ENCODE measurements at places on chromosomes 1 and 21. TPM values are rescaled to one million over a fixed set of nuclear protein-coding genes. Genes with fewer than 3 reads are reported as not detected.
A peak's percentile ranks its signal among the peaks of the same experiment; 100 is the strongest.

DNA sequence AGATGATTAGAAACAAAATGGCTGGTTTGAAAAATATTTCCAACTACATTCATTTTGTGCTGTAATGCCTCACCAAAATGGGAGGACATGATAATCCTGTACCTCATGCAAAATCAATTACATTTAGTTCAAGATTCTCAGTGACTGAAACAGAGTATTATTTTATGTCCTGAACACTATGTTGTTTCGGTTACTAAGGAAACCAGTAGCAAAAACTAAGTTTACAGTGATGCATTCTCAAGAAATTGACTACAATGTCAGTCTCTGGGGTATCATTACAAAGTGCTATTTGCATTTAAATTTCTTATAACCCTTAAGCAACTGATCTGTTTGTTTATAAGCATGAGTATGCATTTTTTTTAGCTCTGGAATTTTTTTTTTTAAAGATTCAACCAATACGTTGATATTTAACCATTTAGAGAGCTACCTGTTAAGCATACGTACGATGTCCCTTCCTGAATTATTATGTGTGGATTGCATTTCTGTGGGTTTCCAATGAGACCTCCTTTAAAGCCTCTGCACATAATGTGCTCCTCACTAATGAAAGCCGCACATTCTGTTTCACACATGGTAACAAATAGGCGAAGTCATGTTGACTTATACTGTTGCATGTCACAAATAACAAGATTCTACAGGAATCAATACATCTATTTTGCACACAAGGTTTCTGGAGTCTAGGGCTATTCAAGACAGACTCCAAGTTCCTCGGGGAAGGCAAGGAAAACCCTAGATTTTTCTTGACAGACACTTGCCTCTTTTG is 1035.7 kb downstream of the ADGRL2 start:
- H3K27ac ChIP-seq = no peak overlapping the region

DNM3 gene
- total RNA-seq = 0.08 TPM

- DNase-seq = no peak
- no peaks in the 10 kb centered on the region for H3K36me3 ChIP-seq
- H3K27me3 ChIP-seq = peaks cover 4% of the 10 kb centered on the region
- peaks cover 14% of the 10 kb centered on the region for H3K4me1 ChIP-seq
- no peak overlapping the region for H3K4me3 ChIP-seq
- H3K27ac ChIP-seq = no peak overlapping the region
Measured at GRCh38 chr1:229365569-229365968, 22.7 kb upstream of the CCSAP start.

- H3K27ac ChIP-seq = no peak overlapping the region
- DNase-seq = no peak
- no peaks in the 10 kb centered on the region for H3K27me3 ChIP-seq
- H3K4me1 ChIP-seq = no peaks in the 10 kb centered on the region
- H3K4me3 ChIP-seq = no peak overlapping the region
Measured at GRCh38 chr1:187338762-187339412, 510.1 kb downstream of the PLA2G4A start.

LCE6A gene
- not detected for total RNA-seq

- DNase-seq = peak; percentile 34
- H3K4me1 ChIP-seq = peaks cover 8% of the 10 kb centered on the region
- H3K4me3 ChIP-seq = no peak overlapping the region
- H3K27ac ChIP-seq = no peak overlapping the region
Measured at GRCh38 chr1:172429331-172430127, 9.0 kb downstream of the C1orf105 start.

DNA sequence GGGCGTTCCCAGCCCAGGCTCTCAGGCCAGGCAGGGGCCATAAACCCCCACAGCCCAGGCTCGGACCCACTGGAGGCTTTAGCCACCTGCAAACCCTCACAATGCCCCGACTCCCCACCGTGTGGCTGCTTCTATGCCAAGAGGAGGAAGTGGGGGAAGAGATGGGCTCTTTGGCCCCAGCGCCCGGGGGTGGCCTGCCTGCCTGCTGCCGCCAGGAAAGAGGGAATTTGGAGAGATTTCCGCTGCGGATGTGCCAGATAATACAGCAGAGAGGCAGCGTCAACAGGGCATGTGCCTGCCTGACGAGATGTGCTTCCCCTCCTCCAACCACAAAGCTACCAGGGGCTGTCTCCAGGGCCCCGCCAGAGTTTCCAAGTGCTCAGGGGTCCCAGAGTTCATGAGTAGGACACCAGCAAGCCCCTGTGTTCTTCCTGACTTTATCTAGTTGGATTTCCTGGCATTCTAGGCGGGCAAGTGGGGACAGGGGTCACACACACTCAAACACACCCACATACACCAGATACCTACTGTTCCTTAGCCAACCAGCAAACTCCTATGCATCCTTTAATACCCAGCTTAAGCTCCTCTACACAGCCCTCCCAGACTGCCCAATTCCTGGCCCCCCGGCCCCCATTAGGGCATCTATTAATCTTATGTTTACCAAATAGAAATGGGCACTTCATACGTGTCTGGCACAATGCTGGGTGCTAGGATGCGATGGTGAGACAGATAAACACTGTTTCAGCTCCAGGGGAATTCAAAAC is 14.1 kb downstream of the EPHA2 start:
- no peaks in the 10 kb centered on the region for H3K27me3 ChIP-seq
- no peak for DNase-seq
- H3K36me3 ChIP-seq = no peaks in the 10 kb centered on the region

GRCh38 chr1:51170342-51170741 is 65.7 kb upstream of the RNF11 start:
- no peak overlapping the region for H3K27ac ChIP-seq
- no peaks in the 10 kb centered on the region for H3K27me3 ChIP-seq
- no peaks in the 10 kb centered on the region for H3K36me3 ChIP-seq
- H3K4me1 ChIP-seq = peaks cover 3% of the 10 kb centered on the region

DNA sequence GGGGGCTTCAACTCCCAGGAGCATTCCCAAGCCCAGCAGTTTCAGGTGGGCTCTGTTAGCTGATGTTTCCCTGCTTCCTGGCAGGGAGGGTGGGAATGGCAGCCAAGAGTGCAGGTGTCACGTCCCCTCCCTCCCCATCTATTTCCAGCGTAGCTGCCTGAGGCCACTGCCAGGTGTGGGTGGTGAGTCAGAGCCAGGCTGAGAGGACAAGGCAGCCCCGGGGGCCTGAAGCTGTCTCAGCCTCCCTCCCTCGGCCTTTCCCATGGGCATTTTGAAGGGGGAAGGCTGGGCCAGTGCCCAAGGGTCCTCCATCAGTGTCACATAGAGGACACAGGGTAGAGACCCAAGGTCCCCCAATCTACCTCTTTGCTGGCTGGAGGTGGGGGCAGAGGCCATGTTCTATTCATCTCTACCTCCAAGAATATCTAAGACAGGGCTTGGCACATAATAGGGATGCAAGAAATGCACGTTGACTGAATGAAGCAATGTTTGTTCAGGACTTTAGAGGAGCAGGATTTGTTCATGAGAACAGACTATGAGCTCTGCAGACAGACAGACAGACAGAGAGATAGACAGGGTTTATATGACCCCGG is 34.4 kb upstream of the ID3 start:
- 0 out of 2 replicates have a peak overlapping the region, but pooled peaks have one; percentile 9 for H3K4me3 ChIP-seq
- no peaks in the 10 kb centered on the region for H3K27me3 ChIP-seq
- no peaks in the 10 kb centered on the region for H3K36me3 ChIP-seq

TBX15 gene
- total RNA-seq = 1.1 TPM

DNA sequence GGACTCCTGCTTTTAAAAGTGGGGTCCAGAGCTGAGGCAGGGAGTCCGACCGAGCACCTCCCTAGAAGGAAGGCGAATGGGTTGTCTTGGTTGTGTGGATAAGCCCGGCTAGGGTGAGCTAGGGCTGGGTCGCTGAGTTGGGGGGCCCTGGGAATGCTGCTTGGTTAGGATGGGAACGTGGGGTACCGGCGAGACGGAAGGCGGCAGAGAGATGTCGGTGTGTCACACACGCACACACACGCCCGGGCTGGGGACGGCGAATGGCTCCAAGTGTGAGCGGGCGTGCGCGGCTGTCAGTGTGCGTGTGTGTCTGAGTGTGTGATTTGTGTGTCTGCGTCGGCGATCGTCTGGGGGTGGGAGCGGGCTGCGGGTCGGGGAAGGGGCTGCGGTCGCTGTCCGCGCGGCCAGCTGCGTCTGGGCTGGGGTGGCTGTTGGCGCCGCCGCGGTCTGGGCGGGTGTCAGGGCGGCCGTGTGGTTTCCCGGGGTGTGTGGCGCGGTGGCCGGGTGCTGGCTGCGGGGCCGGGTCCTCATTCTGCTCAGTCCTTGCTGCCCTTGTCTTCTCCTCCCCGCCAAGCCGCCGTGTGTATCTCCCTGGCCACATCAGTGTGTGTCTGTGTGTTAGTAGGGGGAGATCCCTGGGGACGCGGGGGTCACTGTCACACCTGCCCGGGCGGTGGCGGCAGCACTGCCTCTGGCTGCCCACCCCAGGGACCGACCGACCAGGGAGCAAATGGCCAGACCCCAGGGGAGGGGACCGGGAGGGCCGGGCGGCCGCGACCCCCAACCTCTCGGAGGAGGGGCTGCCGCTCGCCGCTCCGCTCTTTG is 1.1 kb downstream of the EFNA3 start:
- no peak overlapping the region for H3K27ac ChIP-seq
- H3K27me3 ChIP-seq = peaks cover 23% of the 10 kb centered on the region
- no peak for DNase-seq
- H3K36me3 ChIP-seq = no peaks in the 10 kb centered on the region
- 0 out of 2 replicates have a peak overlapping the region, but pooled peaks have one; percentile 59 for H3K4me3 ChIP-seq

DNA sequence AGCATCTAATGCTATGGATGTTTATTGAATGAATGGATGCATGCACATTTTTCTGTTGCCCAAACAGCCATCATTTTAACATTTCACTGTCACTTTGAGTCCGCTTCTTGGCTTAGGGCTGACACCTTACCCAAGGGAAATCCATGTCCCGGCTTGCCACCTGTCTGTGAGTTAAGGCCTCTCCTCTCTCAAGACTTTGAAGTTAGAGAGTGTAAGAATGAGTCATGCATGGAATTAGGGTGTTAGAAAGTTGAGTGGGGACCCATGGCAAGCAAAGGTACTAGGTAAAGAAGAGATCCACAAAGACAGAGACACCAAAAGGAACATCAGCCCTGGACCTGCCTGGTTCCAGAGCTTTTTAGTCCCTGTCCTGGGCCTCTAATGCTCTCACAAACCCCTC is 35.1 kb downstream of the ATP1A1 start:
- no peak overlapping the region for H3K27ac ChIP-seq
- peaks cover 18% of the 10 kb centered on the region for H3K36me3 ChIP-seq
- DNase-seq = no peak

DNA sequence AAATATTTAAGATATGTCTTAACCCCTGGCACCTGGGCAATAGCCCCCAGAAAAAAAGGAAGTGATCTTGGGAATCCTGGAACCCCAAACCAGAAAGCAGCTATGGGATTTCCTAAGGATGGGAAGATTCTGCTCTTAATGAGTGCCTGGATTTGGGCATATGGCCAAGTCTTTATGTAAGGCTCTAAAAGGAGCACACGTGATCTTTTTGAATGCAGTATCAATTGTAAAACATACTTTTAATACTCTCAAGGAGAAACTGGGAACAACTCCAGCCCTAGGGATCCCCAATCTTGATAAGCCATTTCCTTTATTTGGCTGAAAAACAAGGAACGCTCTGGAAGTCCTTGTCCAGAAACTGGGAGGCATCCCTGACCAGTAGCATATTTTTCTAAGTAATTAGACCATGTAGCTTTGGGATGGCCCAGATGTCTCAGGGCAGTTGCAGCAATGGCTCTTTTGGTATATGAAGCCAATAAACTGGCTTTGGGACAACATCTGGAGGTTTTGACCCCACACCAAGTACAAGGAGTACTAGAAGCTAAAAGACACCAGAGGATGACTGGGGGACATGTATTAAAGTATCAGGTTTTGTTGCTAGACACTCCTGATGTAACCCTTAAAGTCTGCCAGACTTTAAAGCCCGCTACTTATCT is 80.9 kb upstream of the KIAA0040 start:
- H3K4me3 ChIP-seq = no peak overlapping the region
- H3K4me1 ChIP-seq = no peaks in the 10 kb centered on the region
- H3K36me3 ChIP-seq = no peaks in the 10 kb centered on the region
- DNase-seq = no peak

GRCh38 chr1:75589637-75590036 is 21.3 kb downstream of the SLC44A5 start:
- DNase-seq = no peak
- no peaks in the 10 kb centered on the region for H3K4me1 ChIP-seq
- no peak overlapping the region for H3K27ac ChIP-seq
- H3K36me3 ChIP-seq = no peaks in the 10 kb centered on the region
- no peak overlapping the region for H3K4me3 ChIP-seq
- no peaks in the 10 kb centered on the region for H3K27me3 ChIP-seq

PLPPR5 gene
- total RNA-seq = not detected

BNIPL gene
- 0.33 TPM for total RNA-seq

PIK3R3 gene
- total RNA-seq = 27.0 TPM

DNA sequence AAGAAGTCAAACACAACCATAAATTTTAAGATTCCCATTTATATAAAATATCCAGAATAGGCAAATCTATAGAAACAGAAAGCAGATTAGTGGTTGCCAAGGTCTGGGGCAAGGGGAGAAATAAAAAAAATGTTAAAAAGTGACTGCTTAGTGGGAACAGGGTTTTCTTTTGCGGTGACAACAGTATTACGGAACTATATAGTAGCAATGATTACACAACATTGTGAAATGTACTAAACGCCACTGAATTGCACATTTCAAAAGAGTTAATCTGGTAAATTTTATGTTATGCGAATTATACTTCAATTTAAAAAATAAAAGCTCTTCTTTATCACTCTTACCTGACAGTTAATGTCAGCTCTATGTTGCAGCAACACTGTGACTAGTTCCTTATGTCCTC is 105.2 kb downstream of the ACBD6 start:
- no peak for DNase-seq
- H3K27ac ChIP-seq = no peak overlapping the region
- no peak overlapping the region for H3K4me3 ChIP-seq
- no peaks in the 10 kb centered on the region for H3K4me1 ChIP-seq
- H3K27me3 ChIP-seq = no peaks in the 10 kb centered on the region

DNA sequence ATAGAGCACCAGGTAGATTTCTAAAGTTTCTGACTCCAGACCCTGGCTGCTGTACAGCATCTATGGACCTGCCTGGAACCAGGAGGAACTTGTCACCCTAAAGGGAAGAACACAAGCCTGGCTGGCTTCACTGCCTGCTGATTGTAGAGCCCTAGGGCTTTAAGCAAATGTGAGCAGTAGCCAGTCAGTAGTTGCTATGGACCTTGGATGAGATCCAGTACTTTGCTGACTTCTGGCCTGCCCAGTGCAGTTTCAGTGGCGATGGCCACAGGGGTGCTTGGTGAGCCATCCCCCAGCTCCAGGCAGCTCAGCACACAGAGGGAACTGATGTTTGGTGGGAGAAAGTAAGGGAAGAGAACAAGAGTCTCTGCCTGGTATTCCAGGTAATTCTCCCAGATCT is 68.4 kb downstream of the ATP6V1G3 start:
- no peak overlapping the region for H3K27ac ChIP-seq
- no peaks in the 10 kb centered on the region for H3K27me3 ChIP-seq
- no peaks in the 10 kb centered on the region for H3K36me3 ChIP-seq
- no peaks in the 10 kb centered on the region for H3K4me1 ChIP-seq

- no peaks in the 10 kb centered on the region for H3K4me1 ChIP-seq
- no peak for DNase-seq
- H3K36me3 ChIP-seq = no peaks in the 10 kb centered on the region
Measured at GRCh38 chr21:42695697-42696380, 42.4 kb downstream of the PDE9A start.

GRCh38 chr1:156836041-156836654 is 19.5 kb upstream of the SH2D2A start:
- no peak overlapping the region for H3K4me3 ChIP-seq
- peak overlapping the region; percentile 35 for H3K27ac ChIP-seq
- H3K36me3 ChIP-seq = no peaks in the 10 kb centered on the region
- H3K4me1 ChIP-seq = peaks cover 24% of the 10 kb centered on the region

- H3K4me3 ChIP-seq = no peak overlapping the region
- DNase-seq = no peak
- no peaks in the 10 kb centered on the region for H3K36me3 ChIP-seq
- H3K27ac ChIP-seq = no peak overlapping the region
Measured at GRCh38 chr1:205927676-205928075, 15.6 kb downstream of the SLC26A9 start.
